ENCODE measurements at places on chromosomes 2 and 18.
A peak's percentile ranks its signal among the peaks of the same experiment; 100 is the strongest.

GRCh38 chr2:201852878-201853415, 46.6 kb downstream of the CDK15 start:
- no peak for DNase-seq

DNA sequence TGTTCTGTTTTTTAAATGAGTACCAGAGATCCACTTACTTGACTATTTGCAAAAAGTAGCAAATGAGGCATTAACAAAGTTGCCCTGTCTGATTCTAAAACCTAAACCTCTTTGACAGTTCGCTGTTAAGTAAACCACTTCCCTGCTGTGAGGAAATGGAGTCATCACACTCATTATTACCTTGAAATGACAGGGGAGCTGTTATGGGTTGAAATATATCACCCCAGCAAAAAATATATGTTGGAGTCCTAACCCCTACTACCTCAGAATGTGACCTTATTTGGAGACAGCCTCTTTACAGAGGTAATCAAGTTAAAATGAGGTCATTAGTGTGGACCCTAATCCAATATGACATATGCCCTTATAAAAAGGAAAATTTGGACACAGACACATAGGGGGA, 36.1 kb downstream of the DHRS9 start:
- DNase-seq, result no peak

DNA sequence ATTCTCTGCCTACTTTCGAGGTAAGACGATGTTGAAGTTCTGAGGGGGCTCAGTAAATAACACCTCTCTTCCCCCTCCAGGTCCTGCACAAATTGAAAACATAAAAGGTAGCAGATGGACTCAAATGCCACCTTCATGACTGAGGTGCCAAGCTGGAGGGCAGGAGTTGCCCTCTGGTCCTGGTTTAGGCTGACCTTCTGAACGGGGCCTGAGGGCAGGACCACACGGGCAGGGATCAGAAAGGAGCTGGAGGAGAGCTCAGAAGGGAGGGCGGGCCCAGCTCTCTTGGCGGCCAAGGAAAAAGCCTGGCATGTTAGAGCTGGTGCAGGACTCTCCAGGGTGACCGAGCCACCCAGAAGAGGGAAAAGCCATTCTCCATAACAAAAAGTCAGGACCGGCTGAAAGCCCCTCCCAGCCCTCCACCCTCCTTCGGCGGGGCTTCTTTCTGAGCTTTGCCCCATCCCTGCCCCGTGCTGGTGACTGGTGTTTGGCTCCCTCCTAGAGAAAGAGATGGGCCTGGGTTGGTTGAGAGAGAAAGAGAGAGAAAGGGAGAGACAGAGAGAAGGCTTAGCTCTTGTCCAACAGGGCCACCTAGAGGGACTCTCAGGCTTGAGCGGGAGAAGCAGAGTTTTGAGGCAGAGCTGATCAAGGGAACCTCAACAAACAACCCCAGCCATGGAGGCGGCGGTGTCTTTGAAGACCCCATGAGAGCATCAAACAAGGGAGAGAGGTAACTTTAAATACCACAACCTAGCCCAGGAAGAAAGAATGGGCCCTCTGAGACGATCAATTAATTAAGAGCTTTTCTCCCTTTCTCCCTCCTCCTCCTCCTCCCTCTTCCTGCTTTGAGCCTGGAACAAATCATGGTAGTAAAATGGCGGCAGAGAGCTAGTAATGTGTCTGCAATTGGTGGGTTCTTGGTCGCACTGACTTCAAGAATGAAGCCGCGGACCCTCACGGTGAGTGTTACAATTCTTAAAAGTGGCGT, 50.8 kb downstream of the WIPF1 start:
- peak; percentile 29 for DNase-seq

DNA sequence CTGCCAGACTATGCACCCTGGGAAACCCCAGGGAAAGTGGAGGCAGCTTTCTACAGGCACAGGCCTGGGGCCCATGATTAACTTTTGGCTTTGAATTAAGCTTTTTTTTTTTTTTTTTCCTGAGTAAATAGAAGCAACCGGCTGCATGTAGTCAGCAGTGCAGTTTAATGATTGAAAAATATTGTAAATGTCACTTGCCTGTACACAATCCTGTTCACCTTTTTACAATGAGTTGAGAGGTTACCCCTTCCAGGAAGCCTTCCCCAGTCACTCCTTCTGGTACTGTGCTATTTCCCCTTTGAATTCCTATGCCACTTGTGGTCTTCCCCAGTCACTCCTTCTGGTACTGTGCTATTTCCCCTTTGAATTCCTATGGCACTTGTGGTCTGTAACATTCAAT, 475.6 kb downstream of the TDRD15 start:
- DNase-seq, result no peak

- DNase-seq, result no peak
Observed at GRCh38 chr2:15316370-15316814, 244.7 kb downstream of the NBAS start.

- no peak for DNase-seq
Observed at GRCh38 chr2:191839918-191840804, 6.7 kb downstream of the CAVIN2 start.

GRCh38 chr2:190447766-190448165, 39.6 kb downstream of the MFSD6 start:
- no peak for DNase-seq

DNA sequence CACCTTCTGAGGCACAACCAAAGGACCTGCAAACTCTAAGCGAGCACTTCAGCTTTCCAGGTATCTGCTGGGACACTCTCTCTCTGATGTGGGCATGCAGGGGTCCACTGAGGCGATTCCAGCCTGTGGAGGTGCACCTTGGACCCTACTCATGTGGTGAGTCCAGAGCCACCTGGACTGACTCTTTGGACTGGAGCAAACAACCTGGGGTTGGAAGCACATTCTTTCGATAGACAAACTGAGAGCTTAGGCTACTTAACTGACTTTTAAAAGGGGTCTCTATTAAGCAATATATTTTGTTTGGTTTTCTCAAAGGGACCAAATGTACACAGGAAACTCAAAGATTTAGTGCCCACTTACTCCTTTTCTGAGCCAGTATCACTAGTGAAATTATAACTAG, 51.6 kb downstream of the FRZB start:
- no peak for DNase-seq

DNA sequence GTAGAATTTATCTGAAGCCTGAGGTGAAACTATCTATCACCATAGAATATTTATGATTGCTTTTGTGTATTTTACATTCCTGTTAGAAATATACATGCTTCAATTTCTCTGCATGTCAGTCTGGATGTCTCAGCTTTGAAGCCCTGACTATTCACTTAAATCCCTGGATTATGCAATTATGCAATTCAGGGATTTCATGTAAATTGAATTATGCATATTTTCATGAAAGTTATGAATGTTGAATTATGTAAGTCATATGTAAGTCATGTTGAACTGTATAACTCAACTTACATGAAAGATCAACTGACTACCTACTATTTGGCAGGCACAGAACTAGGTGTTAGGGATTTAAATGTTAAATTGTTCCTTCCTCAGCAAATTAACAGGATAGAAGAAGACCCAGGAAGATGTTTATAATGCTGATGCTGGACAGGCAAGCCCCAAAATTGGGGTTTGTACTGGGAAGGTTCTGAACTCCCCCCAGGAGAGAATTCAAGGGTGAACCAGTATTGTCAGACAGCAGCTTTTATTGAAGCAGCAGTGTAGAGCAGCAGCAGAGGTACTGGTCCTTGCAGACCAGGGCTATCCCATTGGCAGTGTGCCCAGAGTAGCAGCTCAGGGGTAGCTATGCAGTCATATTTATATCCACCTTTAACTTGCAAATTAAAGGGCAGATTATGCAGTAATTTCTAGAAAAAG, 236.5 kb downstream of the ZNF804A start:
- no peak for DNase-seq

- DNase-seq, result no peak
Observed at GRCh38 chr2:188085421-188085820, 206.3 kb upstream of the GULP1 start.

DNA sequence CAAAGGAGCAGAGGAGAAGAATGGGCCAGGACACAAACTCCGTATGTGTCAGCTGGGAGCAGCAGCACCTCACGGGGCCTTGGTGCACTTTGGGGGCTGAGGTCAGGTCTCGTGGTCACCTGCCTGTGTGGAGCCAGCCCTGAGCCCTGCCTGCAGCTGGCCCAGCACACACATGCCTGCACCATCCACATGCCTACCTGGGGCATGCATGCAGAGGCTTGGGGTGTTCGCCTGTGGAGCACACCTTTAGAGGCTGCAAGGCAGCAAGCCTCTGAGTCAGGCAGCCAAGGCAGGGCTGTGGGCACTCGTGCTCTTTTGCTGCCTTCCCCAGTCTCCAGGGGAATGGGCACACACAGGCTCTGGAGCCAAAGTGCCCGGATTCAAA, 36.0 kb downstream of the ARHGEF4 start:
- no peak for DNase-seq

- no peak for DNase-seq
Observed at GRCh38 chr2:67566958-67567635, 170.0 kb downstream of the ETAA1 start.

- DNase-seq, result no peak
Observed at GRCh38 chr18:80194874-80195570, 52.3 kb downstream of the PARD6G start.

DNA sequence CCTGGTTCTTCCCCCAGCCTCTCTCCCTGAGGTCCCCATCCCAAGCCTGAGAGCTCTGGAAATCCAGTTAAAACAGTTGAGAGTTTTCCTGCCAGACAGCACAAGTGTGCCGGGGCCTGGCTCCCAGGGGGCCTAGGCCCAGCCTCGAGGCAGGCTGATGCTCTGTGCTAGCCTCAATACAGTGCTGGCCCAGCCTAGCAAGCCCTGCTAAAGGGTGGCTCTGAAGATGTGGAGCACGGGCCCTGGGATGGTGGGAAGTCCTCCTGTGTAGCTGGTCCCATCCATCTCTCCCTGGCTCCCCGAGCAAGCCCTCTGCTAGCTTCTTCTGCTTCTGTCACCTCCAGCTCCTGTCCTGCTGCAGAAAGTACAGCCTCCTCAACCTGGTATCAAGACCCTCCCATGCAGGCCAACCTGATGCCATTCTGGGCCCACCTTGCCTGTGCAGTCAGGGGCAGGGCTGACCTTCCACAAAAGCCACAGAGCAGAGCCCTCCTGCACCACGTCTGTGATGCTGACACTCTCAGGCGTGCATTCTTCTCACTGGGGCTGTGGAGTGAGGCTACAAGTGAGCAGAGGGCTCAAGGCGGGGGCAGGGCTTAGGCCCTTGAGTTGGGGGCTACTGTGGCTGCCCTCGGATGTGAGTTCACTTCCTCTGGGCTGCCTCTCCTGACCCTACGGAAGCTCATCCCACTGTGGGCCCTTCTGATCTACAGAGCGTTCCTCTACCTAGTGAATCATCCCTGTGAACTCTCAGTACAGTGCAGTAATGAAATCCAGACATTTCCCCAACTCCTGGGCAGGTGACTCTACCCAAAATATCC, 60.1 kb upstream of the LAPTM4A start:
- DNase-seq, result no peak

- peak; percentile 3 for DNase-seq
Observed at GRCh38 chr2:203533676-203534591, 1.2 kb downstream of the RAPH1 start.

GRCh38 chr18:56086786-56087185, 498.8 kb upstream of the TCF4 start:
- DNase-seq, result no peak

- DNase-seq, result no peak
Observed at GRCh38 chr2:184504252-184504651, 94.1 kb upstream of the ZNF804A start.

DNA sequence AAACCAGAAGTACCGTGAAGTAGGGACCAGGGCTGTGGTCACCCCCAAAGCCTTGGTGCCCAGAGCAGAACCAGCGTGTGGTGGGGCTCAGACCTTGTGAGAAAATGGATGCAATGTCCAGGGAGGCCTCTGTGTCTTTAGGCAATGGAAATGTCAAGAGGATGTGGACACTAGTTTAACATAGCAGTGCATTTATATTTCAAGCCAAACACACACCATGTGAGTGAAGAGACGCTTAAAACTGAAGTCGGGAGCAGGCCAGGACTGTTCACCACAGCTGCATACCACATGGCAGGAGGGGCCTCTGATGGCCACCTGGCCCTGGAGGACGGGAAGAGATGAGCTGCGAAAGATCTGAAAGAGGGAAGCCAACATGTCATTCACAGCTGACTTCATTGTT, 87.3 kb upstream of the LDLRAD4 start:
- no peak for DNase-seq

GRCh38 chr2:118032169-118033013, 18.5 kb upstream of the CCDC93 start:
- DNase-seq, result peak; percentile 24

- no peak for DNase-seq
Observed at GRCh38 chr18:48134609-48135008, 204.2 kb upstream of the SMAD2 start.

GRCh38 chr18:34626404-34627136, 83.5 kb upstream of the DTNA start:
- DNase-seq, result no peak

- DNase-seq, result no peak
Observed at GRCh38 chr18:69980509-69980908, 32.8 kb upstream of the CD226 start.

DNA sequence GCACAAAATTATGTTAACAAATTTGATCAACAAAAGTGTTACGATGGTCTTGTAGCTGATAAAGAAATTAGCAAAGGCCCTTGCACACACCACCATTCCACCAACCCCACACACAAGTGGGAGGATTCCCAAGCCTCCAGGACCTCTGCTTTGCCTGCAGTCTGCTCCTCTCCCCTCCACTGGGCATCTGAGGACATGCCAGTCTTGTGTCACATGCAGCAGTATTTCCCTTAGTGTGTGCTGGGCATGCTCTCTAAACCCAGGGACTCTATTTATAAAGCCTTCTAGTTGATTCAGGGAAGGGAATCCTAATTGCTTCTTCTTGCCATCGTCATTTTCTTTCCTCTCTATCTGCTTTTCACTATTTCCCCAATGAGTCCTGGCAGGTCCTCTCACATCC, 53.3 kb downstream of the KCTD18 start:
- no peak for DNase-seq

GRCh38 chr2:182730486-182730885, 14.4 kb downstream of the DNAJC10 start:
- no peak for DNase-seq

GRCh38 chr2:66692521-66693054, 257.7 kb downstream of the MEIS1 start:
- DNase-seq, result no peak

GRCh38 chr2:151862700-151863099, 34.5 kb upstream of the ARL5A start:
- DNase-seq, result no peak

DNA sequence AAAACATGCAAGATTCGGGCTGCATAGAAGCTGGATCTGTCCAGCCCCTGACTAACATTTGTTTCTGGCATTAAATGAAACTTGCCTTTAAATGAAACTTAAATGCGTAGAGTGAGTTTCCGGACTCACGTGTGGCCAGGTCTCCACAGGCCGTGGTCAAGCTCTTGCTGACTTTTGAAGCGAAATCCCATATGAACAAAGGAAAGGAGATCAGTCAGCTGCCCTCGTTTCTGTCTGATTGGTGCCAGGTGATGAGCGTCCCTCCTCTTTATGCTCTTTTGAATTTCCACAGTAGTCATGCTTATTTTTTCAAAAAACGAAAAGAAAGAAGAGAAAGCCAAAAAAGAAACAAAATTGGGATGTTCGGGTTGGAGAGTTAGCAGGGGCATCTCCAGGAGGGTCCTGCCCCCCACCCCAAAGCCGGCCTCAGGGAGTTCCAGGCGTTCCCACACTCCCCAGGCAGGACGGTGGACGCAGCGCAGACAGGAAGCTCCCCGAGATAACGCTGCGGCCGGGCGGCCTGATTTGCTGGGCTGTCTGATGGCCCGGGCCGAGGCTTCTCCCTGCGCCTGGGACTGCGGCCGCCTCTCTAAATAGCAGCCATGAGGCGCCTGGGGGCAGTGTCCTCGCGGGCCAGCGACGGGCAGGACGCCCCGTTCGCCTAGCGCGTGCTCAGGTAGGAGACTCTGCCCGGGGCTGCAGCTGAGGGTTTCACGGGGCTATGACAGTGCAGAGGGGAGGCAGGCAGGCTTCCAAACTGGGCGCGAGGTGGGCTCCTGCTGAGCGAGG, at the start of gene COLEC11:
Gene COLEC11, plus strand, starts transcription at position 620 of the 789 bp plus-strand sequence. CDS start 9,229 bp downstream, outside the sequence.
- no peak for DNase-seq

Data from activated CD4-positive, alpha-beta T cell treated with anti-CD3 and anti-CD28 coated beads, Interleukin-2, amount 50 U/mL, for 1 hour (primary cell).